NCI-H748 treated with DMSO at 0.1 percent for 48 hours (cell line): ENCODE measurements at places on chromosomes 6 and 20.

GRCh38 chr6:140736231-140736630, 1361.8 kb upstream of the CITED2 start:
- DNase-seq, result no peak

GRCh38 chr20:62156592-62157386, 13.2 kb downstream of the SS18L1 start:
- no peak for DNase-seq

- DNase-seq, result peak; percentile 29
These were observed 9.1 kb downstream of the SMPDL3A start for GRCh38 chr6:122798099-122798641.

GRCh38 chr20:50450881-50451752, 59.1 kb upstream of the PTPN1 start:
- no peak for DNase-seq

GRCh38 chr6:7033202-7033601, 74.6 kb upstream of the RREB1 start:
- DNase-seq, result no peak

DNA sequence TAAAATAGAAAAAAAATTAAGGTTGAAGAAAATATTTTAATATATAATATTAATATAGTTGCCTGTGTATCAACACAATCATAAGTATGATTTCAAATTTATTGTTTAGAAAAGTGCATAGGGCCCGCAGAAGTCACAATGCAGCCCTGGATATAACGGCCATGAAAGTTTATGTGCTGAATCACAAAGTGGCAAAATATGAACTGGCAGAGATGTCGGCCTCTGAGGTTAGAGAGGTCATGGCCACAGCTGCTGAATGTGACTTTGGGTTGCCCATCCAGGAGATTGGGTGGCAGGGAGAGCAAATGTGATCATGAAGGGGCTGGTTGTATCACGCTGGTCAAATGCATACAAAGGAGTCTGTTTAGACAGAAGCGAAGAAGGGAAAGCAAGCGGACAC, 35.7 kb downstream of the COL11A2 start:
- no peak for DNase-seq

DNA sequence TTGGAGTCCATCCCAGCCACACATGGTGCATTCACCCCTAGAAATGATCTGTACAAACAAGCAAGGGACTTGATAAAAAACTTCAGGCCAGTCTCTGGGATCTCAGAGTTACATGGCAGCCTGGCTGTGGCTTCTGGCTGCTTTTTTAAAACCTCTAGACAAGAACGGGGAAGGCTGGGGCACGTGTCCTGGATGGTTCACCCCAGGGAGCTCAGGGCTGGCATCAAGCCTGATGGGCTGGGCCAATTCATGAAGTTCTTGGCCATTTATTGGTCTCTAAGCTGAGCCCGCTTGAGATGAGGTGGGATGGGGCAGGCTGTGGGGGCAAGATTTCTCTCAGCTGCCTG, 10.4 kb upstream of the ZFAND3 start:
- no peak for DNase-seq

DNA sequence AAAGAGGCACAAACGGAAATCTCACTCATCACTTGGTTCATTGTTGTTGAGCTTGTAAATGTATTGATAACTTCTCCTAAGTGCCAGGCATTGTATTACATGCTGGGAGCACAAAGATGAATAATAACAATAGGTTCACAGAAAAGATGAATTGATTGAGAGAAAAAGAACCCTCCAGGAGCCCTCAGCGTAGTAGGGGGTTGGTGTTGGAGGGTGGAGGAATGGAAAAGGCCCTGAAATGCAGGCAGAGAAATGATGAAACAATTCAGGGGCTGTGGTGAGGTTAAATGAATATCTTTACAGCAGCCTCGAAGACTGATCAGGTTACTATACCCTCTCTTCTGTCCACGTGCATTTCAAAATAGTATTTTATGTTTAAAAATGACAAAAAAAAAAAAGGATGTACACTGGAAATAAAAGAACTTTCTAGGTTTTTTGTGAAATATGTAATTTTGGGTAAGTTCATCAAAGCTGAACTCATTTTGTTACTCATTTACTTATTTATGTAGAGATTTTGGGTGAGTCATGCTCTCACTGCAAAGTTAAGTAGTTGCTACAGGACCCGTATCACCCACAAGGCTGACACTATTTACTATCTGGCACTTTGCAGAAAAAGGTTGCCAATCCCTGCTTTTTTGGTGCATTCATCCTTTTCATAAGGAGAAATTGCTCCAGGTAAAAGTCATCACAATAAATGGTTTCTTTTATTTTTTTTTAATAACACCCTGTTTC, 277.3 kb downstream of the ZNF217 start:
- no peak for DNase-seq

- no peak for DNase-seq
These were observed 49.8 kb downstream of the NRN1 start for GRCh38 chr6:5956939-5957338.

DNA sequence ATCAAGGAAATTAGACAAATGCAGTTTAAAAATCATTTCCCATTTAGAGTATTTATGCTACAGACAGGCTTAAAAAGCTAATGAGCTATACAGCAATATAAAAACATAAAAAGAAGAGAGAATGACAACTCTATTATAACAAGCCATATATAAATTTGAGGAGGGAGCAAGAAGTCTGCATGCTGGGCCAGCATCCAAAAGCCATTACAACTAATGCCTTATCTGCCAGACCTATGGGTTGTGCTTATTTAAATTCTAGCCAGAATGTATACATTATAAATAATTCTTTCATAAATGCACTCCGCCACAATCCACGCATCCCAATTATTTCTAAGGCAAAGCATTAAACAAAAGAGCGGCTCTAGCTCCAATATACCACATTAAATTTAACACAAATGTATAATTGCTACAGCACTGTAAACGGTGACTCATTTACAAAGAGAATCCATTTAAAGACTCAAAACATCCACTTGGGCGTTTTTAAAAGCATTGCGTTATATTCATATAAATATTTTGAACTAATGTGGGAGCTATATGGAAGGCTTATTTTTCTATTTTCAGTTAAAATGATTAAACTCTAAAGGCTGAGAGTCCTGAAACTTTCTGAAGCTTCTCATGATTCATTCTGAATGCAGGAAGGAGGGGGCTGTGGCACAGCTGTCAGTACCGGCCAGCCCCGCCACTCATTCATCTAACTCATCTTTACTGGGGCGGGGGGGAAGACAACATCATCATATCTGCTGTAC, 37.7 kb upstream of the RAB22A start:
- peak; percentile 8 for DNase-seq

DNA sequence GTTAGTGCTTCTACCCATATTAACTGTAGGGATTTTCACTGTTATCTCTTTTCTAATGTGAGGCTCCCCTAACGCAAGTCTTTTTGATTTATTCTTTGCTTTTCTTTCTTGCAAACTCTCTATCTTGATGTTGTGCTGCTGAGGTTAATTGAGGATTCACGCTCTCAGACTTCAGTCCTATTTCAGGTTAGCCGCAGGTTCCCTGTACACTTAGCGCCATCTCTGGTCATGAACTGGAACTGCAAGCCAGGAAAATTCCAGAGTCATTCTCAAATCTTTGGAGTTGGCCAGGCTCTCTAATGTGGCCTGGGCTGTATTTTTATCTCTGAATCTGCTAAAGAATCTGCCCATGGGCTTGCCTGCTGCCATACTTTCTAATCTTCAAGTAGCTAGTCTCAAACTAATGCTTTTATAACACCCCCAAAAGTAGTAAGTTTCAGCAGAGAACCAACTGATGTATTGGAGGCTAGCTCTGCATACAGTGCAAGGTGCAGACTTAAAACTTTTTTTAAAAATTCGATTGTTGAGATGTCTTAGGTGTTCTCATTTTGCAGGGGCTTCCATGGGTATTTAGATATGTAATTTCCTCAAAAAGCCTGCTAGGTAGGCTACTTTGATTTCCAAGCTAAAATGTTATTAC, 91.1 kb upstream of the OPRM1 start:
- no peak for DNase-seq

DNA sequence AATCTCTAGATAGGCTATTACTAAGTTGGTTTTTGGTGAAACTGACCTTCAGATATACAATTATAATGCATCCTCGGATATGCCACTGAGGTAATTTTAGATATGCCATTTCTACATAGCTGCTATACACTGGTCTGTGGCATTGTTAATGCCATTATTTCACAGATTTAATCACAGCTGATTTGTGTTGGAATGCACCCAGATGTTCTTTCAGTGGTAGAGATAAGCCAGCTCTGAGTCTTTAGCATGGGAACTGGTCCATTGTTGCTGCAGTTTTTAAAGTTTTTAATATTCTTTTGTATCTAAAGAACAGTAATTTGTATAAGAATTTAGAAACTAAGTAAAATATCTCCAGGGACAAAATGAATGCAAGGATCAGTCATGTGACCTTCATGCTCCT, 6.8 kb downstream of the TMX4 start:
- no peak for DNase-seq

DNA sequence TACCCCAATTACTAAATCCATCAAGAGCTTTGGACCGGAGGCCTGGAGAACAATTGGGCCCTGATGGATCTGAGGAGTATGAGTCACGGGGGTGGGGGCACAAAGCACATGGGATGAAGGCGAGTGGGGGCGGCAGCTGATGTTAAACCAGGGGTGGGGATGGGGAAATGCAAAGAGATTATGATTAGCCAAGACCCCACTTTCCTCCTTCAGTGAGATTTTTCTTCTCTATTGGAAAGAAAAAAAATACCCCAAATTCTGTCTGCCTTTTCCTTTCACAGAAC, 57.9 kb downstream of the ARHGAP40 start:
- DNase-seq, result no peak

- DNase-seq, result no peak
These were observed 11.4 kb downstream of the SLC35F1 start for GRCh38 chr6:117918454-117918853.

- no peak for DNase-seq
These were observed 19.2 kb downstream of the TREML4 start for GRCh38 chr6:41247288-41247865.

DNA sequence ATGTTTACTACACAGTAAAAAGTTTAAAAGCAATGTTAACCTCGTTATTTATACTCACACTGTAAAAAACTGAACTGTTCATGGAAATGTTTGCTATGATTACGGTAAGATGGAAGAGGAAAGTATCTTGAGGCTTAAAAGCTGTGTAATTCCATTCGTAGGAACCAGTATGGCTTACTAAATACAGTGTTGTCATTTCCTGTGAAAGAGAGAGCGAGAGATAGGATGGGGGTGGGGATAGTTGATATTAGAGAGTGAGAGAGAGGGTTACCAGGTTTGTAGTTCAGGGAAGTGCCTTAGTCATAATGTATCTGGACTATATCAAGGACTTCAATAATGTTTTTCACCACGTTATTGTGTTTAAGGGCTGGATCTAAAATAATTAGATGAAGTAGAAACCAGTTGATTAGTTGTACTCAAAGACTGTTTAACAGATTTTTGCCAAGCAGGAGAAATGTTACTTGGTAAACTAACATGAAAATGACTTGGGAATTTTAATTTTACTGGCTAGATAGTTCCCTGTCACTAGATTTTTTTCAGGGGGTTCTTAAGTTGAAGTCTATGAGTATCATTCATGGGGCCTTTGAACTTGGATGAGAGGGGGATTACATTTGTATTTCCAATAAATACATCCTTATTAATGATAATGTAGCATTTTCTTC, 30.4 kb downstream of the AFDN start:
- no peak for DNase-seq

GRCh38 chr6:154080461-154081189, 41.6 kb downstream of the OPRM1 start:
- no peak for DNase-seq

DNA sequence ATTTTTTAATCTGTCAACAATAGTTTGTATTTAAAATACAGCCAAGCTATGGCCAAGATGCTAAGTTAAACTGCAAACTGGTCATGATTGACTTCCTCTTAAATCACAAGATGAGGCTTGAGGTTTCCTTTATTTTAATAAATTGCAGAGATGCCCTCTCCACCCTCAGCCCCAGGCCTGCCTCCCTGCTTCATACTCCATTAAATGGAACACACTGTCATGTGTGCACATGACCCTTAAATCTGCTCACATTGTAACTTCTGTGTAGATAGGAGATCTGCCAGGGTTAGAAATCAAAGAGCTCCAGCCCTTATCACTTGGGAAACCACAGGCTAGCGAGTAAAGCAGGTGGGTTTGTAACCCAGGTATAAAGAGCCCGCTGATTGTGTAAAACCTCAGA, 20.8 kb downstream of the DUSP22 start:
- no peak for DNase-seq

- DNase-seq, result no peak
These were observed 886 bp downstream of the SDCBP2 start for GRCh38 chr20:1327827-1328679.

DNA sequence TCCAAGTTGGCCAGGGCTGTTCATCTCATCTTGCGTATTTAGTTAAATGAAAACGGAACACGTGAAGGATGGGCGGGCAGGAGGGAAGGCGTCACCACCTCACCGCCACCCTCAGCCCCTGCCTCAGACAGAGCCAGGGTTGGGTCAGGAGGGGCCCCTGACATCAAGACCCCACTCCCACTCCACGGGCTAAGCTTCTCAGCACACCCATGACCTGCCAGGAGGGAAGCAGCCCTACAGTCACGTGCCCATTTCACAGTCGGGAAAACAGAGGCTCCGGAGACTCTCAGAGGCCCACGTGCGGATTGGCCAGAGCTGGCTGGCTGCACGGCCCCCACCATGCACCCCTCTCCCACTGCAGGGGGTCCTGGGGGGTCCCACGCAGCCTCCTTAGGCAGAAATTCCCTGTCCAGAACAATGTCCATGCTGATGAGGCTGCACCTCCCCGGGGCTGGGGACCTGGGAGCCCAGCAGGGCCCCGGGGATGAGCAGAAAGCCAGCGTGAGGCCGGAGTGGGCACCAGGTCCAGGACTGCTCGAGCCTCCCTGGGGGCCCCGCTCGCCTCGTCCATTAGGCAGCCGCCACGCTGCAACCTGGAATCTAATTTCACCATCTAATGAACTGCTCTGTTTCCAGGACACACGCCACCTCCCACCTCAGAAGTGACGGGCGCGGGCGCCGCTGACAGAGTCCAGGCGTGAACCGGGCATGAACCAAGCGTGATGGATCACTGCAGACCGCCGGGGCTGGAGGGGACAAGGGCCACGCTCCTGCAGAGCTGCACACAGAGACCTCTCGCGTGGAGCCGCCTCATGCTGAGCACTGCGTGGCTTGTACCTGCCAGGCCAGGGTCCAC, 15.8 kb downstream of the KCNQ2 start:
- no peak for DNase-seq

- DNase-seq, result peak; percentile 94
These were observed 61.2 kb upstream of the SGK1 start for GRCh38 chr6:134379076-134379475.

GRCh38 chr6:11358904-11359830, 126.7 kb upstream of the NEDD9 start:
- DNase-seq, result no peak

GRCh38 chr6:45675634-45676033, 297.9 kb upstream of the SUPT3H start:
- no peak for DNase-seq

- no peak for DNase-seq
These were observed 636.1 kb downstream of the KIF16B start for GRCh38 chr20:15937179-15937578.

GRCh38 chr6:97288188-97288587, 5.2 kb upstream of the MMS22L start:
- DNase-seq, result no peak

- no peak for DNase-seq
These were observed 4.1 kb downstream of the TRPC4AP start for GRCh38 chr20:35088231-35089145.

- no peak for DNase-seq
These were observed 38.2 kb downstream of the NCR2 start for GRCh38 chr6:41373627-41373918.

- DNase-seq, result peak; percentile 25
These were observed 4.0 kb downstream of the ARID1B start for GRCh38 chr6:156780962-156781853.
